ENCODE measurements at places on chromosomes 11 and 22.

GRCh38 chr11:92251980-92252379 is 27.4 kb downstream of the FAT3 start:
- DNase-seq, result no peak

- DNase-seq, result no peak
These were observed 133.7 kb downstream of the ETS1 start for GRCh38 chr11:128453444-128454336.

GRCh38 chr22:36015155-36015810 is 13.3 kb downstream of the RBFOX2 start:
- DNase-seq, result no peak

GRCh38 chr11:27497284-27497866 is 9.2 kb downstream of the LIN7C start:
- no peak for DNase-seq

DNA sequence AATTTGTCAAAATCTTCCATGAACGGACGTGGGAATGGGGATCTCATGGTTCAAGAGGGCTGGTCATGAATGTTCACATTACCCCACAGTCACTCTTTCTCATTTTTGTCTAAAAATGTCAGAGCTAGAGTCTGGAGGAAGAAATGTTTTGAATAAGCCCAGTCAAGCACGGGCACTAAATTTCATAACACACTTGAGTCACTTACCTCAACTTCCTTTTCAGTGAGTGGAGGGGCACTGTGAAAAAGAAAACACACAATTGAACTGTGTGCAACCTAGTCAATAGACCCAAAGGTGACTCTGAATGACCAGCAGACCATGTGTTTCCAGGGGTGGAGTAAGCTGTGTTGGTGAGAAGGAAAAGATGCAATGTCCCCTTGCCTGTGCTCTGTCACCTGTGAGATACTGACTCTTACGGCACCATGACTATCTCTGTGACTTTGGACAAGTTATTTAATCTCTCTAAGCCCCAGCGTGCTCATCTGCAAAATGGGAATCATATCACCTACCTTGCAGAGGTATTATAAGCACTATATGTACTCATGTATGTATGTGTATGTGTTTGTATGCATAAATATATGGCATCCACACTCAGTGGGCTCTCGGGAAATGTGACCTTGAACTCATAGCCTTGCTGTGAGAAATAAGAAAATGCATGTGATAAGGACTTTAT is 38.2 kb upstream of the LYVE1 start:
- DNase-seq, result no peak

DNA sequence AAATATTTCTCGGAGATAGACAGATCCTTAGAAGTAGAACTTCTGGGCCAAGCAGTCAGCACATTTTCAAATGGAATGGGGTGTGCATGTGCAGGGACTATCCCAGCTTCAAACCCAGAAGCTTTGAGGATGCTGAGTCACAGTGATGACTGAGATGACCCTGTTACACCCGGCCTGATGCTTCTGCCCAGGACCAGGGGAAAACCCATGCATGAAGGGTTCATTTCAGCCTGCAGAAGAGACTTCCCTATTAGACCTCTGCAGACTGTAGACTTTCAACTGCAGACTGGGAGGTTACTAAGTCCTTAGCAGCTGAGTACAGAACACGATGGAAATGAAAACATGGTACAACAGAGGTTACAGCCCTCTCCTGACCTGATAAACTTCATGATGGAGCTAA is 3.6 kb upstream of the OR2AT4 start:
- DNase-seq, result no peak

DNA sequence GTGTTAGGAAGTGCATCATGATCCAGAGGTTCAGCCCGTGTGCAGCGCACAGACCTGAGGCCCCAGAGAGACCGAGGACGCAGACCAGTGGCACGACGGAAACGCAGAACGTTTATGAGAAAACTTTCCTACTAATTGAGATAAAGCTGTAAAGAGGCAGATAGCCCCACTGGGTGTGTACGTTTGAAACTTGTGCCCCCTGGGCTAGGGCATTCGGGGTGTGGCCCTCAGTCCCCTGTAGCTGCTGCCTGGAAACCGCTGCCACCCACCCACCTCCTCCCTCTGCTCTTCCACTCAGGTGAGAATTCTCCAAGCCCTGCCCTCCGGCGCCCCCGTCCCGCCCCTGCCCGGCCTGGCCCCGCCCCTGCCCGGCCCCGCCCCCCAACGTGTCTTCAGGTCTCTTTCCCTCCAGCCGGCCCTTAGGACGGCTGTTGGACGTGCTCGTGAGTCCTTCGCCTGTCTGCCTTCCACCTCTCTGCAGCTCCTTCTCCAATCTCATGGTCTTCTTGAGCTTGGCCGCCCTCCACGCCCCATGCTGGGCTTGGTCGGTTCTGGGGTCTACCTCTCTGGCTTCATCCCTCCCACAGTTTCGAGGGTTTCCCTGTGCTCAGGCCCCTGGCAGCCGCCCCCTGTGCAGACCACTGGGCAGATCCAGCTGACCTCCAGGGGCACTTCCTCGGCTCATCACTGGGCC is 12.1 kb downstream of the MAPK8IP2 start:
- DNase-seq, result no peak

GRCh38 chr11:369336-370018 is at the start of gene B4GALNT4:
B4GALNT4 (plus strand) TSS chr11:369499; CDS start chr11:369804, 305 bp downstream.
- peak; percentile 67 for DNase-seq

All from mesothelial cell of epicardium (in vitro differentiated cells).